ENCODE measurements at places on chromosomes 1 and 21.

GRCh38 chr1:161420763-161421455, 53.2 kb upstream of the CFAP126 start:
- DNase-seq, result no peak

- no peak for DNase-seq
Observed at GRCh38 chr1:15400627-15401026, 9.1 kb upstream of the EFHD2 start.

DNA sequence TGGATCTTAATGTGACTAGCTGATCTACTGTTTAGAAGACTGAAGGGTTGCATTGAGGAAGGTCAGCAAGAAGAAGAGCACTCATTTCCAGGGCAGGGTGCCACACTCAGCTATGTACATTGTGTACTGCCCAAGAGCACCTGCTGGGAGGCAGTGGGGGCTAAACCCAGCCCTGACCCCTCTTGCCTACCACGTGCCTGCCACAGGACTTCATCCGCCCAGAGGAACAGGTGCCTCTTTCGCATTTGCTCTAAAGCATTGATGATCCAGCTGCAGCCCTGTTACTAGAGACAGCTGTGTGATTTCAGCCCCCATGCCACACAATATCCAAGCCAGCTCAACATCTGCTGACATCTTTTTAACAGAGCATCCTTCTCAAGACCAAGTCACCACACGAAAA, 341.8 kb downstream of the LMX1A start:
- no peak for DNase-seq

- DNase-seq, result no peak
Observed at GRCh38 chr1:162206749-162207635, 137.5 kb downstream of the NOS1AP start.

DNA sequence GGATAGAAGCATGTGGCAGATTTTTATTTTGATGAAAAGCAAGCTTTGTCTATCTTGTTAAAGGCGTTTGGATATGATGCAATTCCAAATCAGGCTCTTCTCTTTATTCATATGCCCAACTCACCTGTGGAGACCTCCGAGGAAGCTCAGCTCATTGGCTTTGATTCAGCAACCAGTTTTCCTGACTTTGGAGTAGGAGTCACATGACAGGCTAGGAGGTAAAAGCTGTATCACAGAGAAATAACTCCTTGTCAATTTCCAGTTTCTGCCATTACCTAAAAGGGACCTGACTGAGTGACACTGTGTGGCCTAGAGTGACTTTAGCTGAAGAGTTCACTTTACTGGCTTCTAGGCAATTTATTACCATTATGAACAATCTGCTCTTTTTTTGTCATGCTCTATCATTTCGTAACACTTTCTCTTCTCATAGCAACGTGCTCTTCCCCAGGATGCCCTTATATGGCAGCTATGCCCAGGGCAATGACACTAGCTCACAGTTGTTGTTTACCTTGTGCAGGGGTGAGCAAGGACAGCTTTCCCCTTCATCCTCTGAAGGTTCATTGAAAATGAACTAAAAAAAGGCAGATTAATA, 107.2 kb downstream of the KCNK1 start:
- DNase-seq, result no peak

GRCh38 chr1:223479261-223479660, 86.0 kb downstream of the CCDC185 start:
- no peak for DNase-seq

GRCh38 chr1:3161176-3161840, 92.3 kb downstream of the PRDM16 start:
- no peak for DNase-seq

GRCh38 chr1:80066060-80066459, 1059.5 kb upstream of the ADGRL4 start:
- DNase-seq, result no peak

- DNase-seq, result no peak
Observed at GRCh38 chr1:157993147-157993917, at the start of gene KIRREL1. Gene KIRREL1 (plus strand): TSS chr1:157993645. CDS start chr1:157993677, 32 bp downstream.

DNA sequence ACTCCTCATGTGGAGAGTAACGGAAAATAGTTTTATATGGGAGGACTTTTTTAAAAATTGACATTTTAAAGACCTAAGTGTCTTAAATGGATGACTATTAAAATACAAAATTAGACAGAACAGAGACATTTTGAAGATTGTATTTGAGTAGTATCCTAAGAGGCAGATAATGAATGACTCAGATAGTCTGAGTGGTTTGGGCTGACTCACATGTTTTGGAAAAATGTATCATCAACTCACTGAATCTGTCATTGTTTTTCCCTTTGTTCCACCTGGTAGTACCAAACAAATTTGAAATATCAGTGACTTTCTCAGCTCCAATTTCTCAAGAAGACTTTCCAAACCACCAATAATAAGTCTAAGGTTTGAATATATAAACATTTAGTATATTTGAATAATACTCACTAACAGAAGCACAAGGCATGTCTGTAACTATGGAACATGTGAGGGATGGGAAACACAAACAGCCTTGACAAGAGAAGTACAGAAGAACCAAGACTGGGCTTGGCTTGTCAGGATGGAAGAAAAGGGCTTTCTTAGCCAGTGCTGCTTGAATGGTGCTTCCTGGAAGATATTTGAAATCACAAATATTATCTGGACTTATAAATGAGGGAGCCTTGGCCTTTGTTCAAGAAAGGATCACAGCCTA, 90.6 kb downstream of the SGIP1 start:
- DNase-seq, result no peak

- DNase-seq, result no peak
Observed at GRCh38 chr1:27862671-27863537, 9.4 kb upstream of the THEMIS2 start.

- DNase-seq, result peak; percentile 57
Observed at GRCh38 chr1:155000726-155001424, 1.7 kb upstream of the ZBTB7B start.

GRCh38 chr1:226637147-226637935, 88.8 kb downstream of the STUM start:
- DNase-seq, result no peak

GRCh38 chr1:201517631-201518030, 10.7 kb upstream of the CSRP1 start:
- DNase-seq, result no peak

GRCh38 chr21:35254006-35254764, 205.1 kb upstream of the RUNX1 start:
- no peak for DNase-seq

GRCh38 chr1:40042341-40042740, 1.8 kb downstream of the CAP1 start:
- no peak for DNase-seq

DNA sequence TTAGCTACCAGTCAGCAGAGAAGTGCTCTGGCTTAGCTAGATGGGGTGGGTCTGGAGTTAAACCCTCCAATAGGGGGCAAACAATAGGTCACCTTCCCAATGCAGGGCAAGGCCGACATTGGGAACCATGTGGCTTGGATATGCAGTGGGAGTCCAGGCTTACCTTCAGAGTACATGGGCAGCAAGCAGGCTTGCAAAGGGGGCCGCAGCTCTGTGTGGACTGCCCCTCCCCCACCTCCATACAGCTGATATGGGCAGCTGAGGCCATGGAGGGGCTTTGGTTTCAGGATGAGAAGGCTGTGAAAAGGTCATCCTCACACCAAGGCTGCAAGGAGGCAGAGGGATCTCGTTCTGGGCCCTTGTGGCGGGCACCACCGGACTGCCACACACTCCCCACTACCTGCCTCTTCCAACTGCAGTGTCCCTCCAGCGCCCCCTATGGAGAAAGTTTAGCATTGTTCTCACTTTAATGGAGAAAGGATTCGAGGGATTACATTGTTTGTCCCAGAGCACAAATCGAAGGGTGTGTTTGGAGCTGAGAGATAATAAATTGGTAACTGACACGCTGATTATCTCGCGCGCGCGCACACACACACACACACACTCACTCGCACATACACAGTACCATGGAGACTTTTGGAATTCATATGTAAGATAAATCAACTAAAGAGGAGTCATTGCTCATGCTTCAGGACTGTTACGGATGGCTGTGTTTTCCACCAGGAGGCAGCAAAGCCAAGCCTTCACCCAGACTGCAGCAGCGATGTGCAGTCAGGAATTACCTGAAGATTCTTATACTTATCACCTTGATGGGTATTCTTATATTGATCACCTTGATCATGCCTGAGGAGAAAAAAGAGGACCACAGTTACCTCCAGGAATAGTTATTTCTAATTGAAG, 7.0 kb upstream of the SMCP start:
- no peak for DNase-seq

DNA sequence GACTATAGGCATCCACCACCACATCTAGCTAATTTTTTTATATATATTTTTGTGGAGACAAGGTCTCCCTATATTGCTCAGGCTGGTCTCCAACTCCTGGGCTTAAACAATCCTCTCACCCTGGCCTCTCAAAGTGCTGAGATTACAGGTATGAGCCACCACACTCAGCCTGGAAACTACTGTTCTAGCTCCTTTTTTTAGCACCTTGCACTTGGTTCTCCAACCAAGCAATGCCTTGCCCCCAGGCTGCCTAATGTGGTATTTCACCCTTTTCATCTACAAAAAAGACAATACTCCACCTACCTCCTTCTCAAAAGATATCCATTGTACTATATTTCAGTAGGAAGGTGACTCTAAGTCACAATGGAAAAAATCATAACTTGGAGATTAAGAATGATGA, 6.7 kb downstream of the ARNT start:
- no peak for DNase-seq

DNA sequence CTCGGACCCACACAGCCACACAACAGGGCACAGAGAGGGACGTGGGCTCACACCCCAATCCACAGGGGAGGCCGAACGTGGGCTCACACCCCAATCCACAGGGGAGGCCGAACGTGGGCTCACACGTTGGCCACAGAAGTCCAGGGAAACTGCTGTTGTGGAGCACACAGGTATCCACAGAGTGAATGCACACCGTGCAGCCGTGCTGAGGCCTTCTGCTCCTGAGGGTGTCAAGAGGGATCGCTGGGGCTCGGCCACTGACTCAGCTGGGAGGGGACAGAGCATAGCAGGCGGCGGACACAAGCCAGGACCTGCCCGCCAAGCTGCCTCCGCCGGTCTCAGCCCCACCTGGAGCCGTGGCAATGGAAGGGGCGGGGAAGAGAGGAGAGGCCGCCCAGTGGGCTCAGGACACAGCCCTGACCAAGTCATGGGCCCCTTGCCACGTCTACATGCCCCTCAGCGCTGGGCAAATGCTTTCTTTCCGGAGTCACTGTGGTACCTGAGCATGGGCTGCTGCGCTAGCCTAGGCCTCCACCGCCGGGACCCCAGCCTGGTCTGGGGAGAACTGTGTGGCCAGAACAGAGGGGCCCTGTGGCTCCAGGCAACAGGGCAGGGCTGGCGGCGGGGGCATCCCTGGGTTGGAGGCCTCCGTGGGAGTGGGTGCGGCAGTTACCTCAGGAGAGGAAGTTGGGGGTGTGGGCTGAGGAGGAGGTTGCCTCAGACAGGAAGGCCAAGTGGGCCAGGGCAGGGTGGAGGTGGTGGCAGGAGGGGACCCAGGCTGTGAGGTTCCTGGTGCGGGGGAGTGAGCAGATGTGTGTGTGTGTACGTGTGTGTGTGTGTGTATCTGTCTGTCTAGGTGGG, 1.2 kb downstream of the SYTL1 start:
- peak; percentile 60 for DNase-seq

GRCh38 chr1:180175806-180176205, 21.1 kb downstream of the QSOX1 start:
- no peak for DNase-seq

- DNase-seq, result no peak
Observed at GRCh38 chr1:29062157-29062942, 61.4 kb downstream of the TMEM200B start.

DNA sequence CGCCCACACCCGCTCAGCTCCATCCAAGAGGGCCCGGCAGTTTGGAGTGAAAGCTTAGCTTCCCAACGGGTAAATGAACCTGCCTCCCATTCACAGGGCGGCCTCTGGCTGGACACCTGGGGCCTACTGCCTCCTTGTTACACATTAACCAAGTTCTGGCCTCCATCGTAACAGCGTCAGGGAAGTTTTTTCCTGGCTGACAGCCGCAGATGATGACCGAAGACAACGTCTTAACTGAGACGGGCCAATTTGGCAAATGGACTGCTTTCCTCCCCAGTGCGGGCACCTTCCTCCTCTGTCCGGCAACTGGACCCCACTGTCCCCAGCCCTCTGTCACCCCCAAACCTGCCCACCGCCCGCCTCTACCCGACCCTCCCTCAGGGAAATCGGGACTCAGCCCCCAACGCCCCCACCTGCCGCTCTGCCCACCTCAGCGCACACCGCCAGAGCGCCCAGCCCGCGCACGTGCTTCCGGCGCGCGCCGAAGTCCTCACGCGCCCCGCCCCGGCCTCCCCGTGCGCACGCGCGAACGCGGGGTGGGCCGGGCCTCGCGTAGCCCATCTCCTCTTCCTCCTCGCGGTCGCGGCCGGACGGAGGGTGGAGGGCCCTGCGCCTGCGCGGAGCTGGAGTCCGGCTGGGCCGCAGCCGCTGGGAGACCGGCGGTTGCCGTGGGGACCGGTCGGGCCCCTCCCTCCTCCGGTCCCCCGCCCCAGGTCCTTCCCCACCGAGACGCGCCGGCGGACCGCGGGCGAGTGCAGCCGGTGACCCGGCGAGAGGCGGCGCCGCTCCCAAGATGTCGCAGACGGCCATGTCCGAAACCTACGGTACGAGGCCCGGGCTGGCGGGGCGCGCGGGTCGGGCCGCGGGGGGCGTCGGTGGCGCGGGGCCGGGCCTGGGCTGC, at the start of gene RAB4A:
Gene RAB4A, plus strand, starts transcription at position 565 of the 901 bp plus-strand sequence. Its CDS starts 229 bp downstream, at position 794.
- peak; percentile 69 for DNase-seq

- no peak for DNase-seq
Observed at GRCh38 chr1:30733493-30733892, 10.1 kb upstream of the MATN1 start.

- no peak for DNase-seq
Observed at GRCh38 chr1:245008761-245009160, 144.4 kb upstream of the HNRNPU start.

DNA sequence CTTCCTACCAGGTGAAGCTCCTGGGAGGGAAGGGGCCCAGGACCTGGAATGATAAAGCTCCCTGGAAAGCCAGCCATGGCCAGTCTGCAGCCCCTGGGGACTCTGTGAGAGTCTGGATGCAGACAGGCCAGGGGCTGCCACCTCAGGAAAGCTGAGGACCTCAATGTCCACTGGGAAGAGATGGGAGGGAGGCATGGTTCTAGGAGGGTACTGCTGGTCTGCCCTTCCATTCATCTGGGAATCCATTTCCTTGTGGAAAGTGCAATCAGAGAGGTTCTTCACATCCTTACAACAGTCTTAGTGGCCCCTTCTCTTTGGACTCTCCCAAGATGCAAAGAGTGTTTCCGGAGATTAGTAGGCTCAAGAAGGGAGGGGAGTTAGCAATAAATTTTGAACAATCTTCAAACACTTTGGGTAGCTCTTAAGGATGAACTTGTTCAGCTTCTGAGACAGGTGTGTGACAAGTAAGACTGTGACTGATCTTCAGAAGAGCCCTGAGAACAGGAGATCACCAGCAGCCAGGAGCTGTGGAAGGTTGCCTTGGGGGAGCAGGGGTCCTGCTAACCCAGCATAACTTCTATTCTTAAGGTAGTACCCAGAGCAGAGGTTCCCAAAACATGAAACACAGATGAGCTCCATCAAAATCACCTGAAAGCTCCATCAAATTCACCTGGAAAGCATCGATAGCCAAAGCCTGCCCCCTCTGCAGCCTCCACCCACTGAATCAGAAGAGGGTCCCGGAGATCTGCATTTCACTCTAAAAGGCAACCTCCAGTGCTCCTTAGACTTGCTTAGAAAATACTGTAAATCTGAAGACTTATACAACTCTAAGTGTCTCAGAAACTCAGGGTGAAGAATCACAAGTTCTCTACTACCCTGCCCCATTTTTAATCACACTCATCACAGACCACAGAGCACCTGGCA, 616 bp upstream of the LAX1 start:
- DNase-seq, result no peak

GRCh38 chr1:239389703-239390102, 3.3 kb downstream of the CHRM3 start:
- no peak for DNase-seq

GRCh38 chr1:3787745-3788605, 8.3 kb downstream of the LRRC47 start:
- no peak for DNase-seq
